ENCODE measurements at places on chromosomes 4 and X.

- no peak for DNase-seq
Measured at GRCh38 chr4:185718578-185719499, 93.2 kb downstream of the SORBS2 start.

DNA sequence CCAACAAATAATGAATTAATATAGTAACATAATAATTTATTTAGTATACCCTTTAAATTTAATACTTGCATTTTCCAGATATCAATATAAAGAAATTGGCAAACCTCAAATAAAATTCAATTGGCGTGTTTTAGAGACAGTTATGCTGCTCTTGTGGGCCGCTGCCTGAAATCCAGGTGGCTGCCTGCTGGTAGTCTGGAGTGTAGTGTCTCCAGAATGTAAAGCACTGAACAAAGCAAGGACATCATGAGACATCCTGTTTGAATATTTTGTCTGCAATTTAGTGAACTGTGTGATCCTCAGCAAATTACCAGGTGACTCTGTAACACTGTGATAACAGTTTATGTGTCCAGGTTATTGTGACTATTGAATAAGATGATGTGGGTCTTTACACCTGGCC is 29.9 kb downstream of the ZFP42 start:
- no peak for DNase-seq

GRCh38 chr4:73896416-73896815 is 27.2 kb downstream of the CXCL1 start:
- no peak for DNase-seq

- no peak for DNase-seq
Measured at GRCh38 chrX:150429594-150429993, 66.5 kb downstream of the MAMLD1 start.

DNA sequence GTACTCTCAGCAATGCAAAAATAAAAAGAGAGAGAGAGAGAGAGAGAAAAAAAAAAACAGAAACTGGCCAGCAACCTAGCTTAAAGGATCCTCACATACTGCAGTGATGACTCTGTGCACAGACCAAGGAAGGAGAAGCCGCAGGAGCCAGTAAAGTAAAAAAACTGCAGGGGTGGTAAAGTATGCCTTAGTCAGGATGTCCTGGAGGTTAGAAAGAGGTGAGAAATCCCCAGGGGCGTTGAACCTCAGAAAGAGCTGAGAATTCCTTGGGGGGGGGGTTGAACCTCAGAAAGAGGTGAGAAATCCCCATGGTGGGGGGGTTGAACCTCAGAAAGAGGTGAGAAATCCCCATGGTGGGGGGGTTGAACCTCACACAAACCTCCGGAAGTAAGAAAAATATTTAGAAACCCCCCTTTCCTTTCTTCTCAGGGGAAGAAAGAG is 48.0 kb downstream of the MAGEA9 start:
- peak; percentile 37 for DNase-seq

DNA sequence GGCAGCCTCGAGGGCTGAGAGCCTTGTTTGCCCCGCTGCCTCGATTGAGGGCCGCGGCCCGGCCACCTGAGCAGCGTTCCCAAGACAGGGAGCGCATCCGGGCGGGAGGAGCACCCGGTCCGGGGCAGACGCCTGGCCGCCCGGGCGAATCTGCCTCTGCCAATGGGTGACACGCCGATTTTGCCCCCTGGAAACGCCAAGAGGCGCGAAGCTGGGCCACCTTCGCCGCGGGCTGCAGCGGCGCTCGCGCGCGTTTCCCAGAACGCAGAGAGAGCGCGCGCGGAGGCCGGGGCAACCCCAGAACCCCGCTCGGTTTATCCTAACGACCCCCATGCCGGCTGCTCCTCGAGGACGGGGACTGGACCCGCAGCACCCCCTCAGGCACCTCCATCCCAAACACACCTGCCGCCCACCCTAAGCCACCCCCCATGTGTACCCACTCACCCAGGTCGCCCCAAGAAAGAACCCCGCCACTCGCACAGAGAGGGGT is 575 bp downstream of the MAP7D2 start:
- no peak for DNase-seq

- DNase-seq = no peak
Measured at GRCh38 chr4:163161536-163162205, 5.0 kb downstream of the NAF1 start.

GRCh38 chrX:129529685-129530281 is 6.5 kb upstream of the SMARCA1 start:
- DNase-seq = no peak

GRCh38 chrX:25083661-25084060 is 67.9 kb upstream of the ARX start:
- DNase-seq = no peak

GRCh38 chrX:136130931-136131833 is 16.2 kb upstream of the FHL1 start:
- no peak for DNase-seq

DNA sequence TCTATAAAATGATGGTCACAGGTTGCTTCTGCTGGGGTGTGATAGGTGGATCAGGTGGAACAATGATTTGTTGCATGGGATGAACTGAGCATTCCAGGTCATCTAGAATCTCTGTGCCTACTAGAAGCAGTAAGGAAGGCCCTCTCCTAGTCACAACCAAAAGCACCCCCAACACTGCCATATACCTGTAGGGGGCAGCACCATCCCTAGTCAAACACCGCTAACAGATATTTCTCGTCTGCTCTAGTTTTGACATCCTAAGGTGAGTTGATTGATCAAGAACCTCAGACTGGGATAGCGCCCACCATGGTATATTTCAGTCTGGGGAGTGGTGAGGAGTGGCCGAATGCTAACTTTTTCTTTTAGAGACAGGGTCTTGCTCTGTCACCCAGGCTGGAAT is 160.2 kb downstream of the NHS start:
- DNase-seq = no peak

DNA sequence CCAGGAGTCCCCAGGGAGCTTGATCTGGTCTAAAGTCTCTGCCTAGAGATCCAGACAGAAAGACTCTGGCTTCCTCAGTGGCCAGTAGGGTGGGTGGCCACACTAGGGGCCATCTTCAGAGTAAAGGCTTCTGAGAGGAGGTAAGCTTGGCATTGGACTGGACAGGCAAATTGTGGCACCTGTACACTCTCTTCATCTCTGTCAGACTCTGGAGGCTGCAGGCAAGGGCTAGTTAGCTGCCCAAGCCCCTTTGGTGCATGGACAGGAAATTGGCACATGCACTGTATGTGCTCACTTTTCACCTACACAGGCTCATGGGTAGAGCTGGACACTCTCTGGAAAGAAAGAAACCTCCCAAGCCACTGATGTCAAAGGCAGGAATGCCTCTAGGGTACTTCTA is 142.8 kb downstream of the PJA1 start:
- DNase-seq = no peak

- no peak for DNase-seq
Measured at GRCh38 chr4:146442801-146443200, 78.9 kb downstream of the SLC10A7 start.

GRCh38 chrX:30967516-30967915 is 78.5 kb upstream of the TAB3 start:
- DNase-seq = no peak

DNA sequence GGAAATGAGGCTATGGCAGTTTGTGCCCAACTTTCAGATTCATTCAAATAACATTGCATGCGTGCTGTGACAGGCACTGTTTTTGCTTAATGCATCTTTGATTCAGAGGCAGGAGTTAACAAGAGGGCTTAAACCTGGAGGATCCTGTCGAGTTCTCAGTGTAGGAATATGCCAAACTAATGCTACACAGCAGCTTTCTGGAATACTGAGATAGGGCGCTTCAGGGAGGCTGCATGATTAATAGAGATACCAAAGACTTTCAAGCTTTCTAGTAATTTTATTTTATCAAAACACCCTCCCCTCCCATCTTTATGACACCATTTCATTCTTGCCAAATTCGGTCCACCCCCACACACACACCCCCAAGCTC is 636 bp upstream of the TIMM8A start:
- DNase-seq = no peak

DNA sequence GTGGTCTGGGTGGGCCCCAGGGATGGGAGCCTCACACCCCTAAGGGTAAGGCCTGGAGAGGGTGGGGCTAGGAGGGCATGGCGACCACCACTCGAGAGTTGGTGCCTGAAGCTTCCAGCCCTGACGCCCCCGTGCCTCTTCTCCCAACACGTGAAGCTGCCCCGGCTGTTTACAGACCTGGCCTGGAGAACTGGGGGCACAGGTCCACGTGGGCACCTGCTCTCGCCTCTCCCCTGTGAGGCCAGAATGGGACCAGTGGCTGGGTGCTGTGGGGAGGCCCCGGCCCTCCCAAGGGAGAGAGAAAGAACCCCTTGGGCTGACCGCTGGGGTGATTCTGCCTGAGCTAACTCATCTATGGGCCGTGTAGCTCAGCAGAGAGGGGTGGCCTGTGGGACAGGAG is 15.5 kb downstream of the NAT8L start:
- no peak for DNase-seq

DNA sequence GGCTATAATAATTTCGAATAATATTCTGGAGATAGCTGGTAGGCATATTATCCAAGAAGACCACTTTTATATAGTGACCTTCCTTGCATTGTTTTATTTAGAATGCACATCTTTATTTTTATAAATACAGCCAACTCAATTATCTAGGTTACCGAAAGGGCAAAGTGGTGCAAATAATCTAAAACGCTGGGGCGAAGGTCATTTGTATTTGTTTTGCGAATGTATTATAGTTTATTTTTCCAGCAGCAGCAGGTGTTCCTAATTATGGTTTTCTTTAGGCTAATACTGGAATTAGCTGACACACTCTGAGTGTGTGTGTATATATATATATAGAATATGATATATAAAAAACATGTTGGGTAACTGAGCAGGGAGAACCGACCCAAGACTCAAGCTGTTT is 48.1 kb upstream of the RAP2C start:
- no peak for DNase-seq

GRCh38 chrX:7156879-7157278 is 8.9 kb upstream of the PUDP start:
- no peak for DNase-seq

- DNase-seq = no peak
Measured at GRCh38 chr4:121073004-121073435, 685 bp upstream of the NDNF start.

DNA sequence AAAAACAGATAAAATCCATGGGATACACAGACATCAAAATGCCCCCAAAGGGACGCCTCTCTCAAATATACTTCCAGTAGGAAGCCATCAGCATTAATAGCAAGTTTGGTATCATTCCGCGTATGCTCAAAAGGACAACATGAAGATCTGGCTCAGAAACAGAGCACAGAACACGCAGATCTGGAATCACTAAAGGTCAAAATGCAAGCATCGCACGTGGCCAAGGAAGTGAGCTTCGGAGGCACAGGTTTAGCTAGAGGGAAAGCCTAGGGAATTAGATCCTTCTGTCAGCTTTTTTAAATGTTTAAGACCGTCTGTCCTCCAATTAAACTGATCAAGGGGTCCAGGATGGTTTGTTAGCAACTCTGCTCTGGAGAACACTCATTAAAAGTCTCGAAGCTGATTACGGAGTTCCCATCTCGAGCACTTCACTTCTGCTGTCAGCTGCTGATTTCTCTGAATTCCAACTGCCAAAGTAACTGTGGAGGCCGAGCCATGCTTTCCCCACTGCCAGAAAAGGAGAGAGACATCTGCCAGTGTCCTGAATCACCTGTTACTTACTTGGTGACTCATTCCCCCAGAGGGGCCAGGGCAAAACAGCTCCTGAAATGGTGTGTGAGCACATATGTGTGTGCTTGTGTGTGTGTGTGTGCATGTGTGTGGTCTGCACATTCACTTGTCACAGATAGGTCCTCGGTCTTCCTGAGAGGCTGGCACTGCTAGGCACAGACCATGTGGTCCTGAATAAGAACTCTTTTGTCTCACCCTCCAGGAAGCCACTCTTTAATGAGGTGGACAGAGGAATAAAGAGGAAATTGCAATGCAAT is 177.7 kb upstream of the PPARGC1A start:
- DNase-seq = no peak
